ENCODE measurements at places on chromosomes 1 and 21.

DNA sequence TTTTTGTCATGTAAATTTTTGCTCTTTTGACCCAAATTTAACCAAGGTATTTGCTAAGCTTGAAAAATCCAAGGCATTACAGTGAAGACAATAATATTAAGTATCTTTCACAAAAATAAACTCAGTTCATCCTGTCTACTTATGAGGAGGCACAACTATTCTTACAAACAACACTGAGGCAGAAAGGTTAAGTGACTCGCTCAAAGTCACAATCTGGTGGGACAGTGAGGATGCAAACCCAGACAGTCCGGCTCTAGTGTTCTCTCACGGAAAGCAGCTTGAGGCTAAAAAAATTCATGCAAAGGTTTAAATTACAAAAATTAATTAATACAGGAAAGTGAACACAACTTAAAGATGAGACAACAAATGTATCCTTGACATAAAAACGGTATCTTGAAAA lies 125.3 kb downstream of the SIPA1L2 start:
- DNase-seq = no peak

DNA sequence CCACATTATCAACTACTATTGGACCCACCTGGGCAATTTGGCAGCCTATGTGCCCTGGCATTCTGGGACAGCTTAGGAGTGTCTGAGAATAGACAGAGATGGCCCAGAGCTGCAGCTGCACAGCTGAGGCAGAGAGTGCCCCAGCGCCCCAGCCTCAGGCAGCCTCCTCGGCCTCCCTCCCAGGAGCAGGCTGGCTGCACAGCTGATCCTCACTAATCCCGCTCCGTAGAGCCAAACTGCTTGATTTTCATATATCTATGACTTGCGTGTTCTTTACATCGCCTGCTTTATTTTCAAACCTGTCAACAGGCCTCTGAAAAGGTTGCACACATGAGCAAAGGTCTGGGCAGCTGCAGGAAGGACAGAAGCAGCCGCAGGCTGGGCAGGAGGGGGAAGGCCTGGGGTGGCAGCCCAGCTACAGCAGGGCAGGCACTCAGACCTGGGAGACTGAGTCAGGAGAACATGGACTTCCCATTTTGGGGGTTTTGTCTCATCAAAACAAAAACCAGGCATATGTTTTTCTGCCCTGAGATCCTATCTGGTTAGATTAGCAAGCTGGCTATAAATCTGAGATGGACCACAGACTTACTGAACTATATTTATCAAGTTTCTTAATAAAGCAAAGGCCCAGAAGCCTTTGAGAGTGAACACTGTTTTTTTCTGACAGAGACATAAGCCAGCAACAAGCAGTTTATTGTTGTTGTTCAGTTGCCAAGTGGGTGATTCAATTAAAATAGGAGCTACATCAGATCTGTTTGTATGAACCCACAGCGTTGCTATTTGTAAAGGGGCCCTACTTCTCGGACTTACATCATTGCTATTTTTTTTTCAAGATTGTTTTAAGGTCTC lies 301.8 kb upstream of the DUSP10 start:
- DNase-seq = no peak

DNA sequence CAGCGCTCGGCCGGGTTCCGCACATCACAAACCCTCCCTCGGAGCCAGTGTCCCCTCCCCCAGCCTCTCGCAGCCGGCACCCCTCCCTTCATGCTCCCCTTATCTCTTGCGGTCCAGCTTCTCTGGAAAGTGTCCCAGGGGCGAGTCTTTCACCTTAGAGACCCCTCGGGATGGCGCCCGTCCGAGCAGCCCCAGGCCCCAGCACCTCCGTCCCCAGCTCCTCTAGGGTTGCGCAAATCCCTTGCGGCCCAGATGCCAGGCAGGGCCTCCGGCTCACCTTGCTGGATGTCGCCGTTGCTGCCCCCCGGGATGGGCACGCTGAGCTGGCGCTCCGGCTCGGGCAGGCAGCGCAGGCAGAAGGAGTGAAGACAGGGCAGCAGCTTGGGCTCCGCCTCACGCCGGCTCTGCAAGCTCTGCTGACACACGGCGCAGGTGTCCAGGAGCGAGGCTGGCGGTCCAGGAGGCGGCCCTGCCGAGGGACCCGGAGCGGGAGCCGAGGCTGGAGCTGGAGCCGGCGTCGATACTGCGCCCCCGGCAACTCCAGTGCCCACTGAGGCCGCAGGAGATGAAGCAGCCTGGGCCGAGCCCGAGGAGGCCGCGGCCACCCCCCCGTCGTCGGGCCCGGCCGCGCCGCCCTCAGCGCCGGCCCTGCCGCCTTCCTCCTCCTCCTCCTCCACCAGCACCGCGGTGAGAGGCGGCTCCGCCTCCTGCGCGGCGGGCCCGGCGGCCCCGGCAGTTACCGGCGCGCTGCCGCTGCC lies 550 bp downstream of the TRIM33 start:
- DNase-seq = peak; percentile 63

DNA sequence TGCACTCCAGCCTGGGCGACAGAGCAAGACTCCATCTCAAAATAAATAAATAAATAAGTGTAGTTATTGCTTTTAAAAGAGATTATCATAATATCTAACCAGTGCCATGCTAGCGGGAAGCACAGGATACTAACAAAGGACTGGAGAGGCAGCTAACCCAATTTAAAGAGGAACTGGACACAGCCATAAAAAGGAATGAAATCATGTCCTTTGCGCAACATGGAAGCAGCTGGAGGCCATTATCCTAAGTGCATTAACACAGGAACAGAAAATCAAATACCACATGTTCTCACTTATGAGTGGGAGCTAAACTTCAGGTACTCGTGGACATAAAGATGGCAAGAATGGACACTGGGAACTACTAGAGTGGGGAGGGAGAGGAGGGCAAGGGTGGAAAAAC lies 54.9 kb downstream of the TM2D1 start:
- DNase-seq = no peak

DNA sequence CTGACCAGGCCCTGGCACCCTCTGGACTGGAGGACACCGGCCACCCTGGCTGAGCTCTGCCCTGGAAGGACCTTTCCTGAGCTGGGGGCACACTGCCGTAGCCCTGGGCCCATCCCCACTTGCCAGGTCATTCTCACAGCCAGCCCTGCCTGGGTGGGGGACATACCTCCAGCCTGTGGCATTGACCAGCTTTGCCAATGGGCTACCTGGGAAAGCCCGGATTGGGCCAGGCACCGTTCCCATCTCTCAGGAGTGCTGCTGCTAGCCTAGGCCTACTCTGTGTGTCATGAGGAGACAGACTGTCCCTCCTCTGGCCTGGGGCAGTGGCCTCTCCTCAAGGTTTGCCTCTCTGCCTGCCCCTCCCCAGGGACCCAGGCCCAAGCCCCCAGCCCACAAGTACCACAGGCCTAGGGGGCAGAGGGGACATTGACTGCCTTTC lies 40.0 kb downstream of the COQ8A start:
- no peak for DNase-seq

- peak; percentile 76 for DNase-seq
Measured at GRCh38 chr1:43329995-43330751, 7.4 kb upstream of the MPL start.

DNA sequence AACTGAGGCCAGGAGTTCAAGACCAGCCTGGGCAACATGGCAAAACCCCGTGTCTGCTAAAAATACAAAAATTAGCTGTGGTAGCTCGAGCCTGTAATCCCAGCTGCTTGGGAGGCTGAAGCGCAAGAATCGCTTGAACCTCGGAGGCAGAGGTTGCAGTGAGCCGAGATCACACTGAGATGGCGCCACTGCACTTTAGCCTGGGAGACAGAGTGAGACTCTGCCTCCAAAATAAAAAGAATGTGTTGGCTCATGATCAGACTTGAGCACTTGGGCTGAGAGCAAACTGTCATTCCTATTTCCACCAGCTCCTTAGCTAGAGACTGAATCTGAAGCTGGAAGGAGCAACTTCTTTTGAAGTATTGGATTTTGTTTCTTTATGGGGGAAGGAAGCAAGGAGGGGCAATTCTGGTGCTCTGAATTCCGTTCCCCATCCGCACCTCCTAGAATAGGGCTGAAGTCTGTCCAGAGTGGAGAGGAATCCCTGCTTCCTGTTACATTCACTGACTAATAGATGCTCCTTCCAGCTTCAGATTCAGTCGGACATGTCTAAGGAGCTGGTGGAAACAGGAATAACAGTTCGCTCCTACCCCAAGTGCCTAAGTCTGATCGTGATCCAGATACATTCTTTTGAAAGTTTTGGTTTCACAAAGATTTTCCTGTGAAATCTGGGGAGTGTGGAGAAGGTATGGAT lies 3.8 kb downstream of the ZNF672 start:
- DNase-seq = peak; percentile 44

GRCh38 chr1:185573677-185574076 lies 160.5 kb upstream of the HMCN1 start:
- DNase-seq = peak; percentile 44

GRCh38 chr1:150516050-150516591 lies 569 bp downstream of the FALEC start:
- peak; percentile 30 for DNase-seq

- DNase-seq = no peak
Measured at GRCh38 chr21:26179501-26179900, 8.9 kb upstream of the APP start.

DNA sequence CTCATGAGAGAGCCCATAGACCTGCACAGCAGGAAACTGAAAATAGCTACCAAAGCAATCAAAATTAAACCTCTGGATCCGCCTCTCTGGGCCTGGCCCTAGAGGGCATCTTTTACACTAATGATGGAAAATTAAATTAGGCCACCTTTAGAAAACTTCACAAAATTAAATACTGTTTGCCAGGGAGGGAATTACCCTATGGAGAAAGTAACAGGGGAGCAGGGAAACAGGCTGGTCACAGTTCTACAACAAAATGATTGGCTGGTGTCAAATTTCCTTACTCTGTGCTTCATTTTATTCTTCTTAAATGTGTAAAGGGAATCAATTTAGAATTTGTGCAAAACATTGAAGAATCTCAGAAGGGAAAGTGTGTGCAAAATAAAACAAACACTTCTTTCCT lies 62.4 kb downstream of the SPATA46 start:
- no peak for DNase-seq

DNA sequence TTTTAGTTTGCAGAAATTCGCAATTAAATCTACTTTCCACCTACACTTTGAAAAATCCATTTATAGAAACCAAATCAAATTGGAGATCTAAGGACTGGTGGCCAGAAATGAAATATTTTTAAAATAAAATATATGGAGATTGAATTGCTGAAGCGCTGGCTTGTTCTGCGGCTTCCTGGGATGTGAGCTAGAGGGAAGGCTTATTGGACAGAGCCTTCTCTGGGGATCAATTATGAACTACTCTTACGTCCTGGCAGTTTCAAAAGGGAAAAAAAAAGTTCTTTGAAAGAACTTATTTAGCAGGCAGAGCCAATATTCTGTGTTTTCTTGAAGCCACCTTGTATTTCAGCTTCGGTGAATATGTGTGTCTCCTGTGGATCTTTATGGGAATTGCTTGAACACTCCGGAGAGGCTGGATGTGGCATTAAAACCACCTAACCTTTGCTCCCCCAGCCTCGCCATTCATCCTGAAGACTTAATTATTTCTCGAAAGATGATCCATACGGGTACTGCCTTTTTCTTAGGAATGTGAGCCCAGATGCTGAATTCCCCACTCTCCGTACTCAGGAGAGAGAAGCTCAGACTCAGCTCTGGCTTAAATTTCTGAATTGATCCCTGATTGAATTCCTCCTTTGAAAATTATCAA lies 478.9 kb upstream of the VAMP3 start:
- DNase-seq = no peak

DNA sequence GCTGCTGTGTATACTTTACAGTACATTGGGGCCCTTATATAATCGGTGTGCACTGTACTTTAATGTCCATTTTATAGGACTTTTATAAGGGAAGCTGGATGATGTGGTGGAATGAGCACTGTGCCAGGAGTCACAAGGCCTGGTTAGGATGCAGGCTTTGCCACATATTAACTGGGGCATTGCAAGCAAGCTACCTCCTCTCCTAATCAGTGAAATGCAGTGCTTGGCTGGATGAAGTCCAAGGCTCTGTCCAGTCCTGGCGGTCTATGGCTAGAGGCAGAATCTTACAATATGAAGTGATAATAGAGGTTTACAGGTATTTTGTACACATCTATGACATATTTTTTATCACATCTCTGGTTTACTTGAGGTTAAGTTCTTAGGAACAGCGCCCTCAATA lies 1.7 kb upstream of the PKP1 start:
- no peak for DNase-seq

- DNase-seq = peak; percentile 62
Measured at GRCh38 chr1:227318853-227319607, 738 bp upstream of the CDC42BPA start.

- DNase-seq = peak; percentile 79
Measured at GRCh38 chr1:178192686-178193085, 98.8 kb downstream of the RASAL2 start.
